CD4-positive, alpha-beta memory T cell (primary cell): ENCODE measurements at places on chromosomes 5 and 9.
A peak's percentile ranks its signal among the peaks of the same experiment; 100 is the strongest.

- DNase-seq, result no peak
Observed at GRCh38 chr5:130237721-130238120, 333.5 kb downstream of the CHSY3 start.

GRCh38 chr5:112738191-112738560, 491 bp downstream of the APC start:
- DNase-seq, result peak; percentile 40

DNA sequence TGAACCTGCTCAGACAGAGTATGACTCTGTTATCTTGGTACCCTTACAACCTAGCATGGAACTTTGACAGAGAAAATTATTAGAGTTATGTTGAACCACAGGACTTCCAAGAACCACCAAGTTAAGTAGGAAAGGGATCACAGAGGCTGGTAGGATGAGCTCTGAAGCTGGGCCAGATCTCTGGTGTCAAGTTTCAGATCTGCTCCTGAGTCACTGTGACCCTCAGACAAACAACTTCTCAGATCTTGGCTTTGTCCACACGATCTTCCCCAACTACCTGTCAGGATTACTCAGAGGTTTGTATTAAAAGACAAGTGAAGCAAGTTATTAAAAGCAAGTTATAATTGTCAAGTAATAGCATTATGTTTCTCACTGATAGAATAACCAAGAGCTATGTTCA, 189.0 kb downstream of the SEC61B start:
- no peak for DNase-seq

DNA sequence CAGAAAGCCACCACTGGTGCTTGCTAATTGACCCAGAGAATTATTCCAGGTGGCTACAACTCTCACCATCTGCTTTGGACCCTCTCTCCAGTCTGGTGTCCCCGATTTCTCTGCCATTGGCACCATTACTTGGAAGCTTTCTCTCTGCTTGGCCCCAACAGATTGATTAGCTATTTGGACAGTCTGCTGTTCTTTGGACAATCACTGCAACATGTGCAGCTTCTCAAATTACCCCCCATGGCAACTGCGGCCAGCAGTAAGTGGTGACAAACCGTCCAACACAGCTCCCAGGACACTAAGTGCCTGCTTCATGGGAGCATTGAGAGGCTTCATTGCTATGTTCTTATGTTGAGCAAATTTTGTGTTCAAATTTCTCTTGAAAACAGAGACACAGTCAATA, 309.8 kb downstream of the TAF11L14 start:
- no peak for DNase-seq

GRCh38 chr9:10008101-10008799, 604.6 kb downstream of the PTPRD start:
- no peak for DNase-seq
